Foreskin fibroblast (primary cell): ENCODE measurements at places on chromosomes 12 and 14.

DNA sequence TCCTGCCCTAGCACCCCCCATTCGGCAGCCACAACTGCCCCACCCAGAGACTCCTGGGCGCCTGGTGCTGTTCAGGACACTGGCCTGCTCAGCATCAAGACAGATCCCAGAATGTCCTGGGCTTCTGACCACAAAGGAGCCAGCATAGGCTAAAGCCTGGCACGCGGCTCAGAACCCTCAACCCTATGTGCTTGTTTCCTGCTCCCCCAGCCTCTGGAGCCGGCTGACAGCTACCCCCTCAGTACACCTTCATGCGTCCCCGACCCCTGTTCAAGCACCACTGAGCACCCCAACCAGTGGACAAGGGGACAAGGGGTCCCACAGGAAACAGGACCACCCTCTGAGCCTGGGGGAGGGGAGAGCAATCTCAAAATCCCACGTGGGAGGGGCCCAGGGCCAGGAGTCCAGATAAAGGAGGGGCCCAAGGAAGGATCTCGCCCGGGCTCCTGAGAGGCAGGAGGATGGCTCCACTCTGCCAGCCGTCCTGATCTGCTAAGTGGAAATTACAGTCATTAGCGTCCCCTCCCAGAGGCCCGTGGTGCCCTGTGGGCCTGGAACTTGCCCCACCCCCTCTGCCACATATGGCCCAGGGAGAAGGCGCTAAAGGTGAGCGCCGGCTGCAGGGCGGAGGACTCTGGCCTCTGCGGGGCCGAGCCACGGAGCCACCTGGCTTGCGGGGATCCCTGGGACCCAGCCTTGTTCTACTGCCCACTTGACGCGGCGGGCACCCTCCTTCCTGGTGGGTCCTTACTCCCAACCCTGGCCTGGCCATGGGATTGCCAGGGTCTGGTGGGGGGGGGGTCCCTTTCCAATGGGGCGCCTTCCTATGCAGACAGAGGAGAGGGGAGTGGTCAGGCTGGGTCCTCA, 27.2 kb upstream of the GPR132 start:
- DNase-seq = no peak

DNA sequence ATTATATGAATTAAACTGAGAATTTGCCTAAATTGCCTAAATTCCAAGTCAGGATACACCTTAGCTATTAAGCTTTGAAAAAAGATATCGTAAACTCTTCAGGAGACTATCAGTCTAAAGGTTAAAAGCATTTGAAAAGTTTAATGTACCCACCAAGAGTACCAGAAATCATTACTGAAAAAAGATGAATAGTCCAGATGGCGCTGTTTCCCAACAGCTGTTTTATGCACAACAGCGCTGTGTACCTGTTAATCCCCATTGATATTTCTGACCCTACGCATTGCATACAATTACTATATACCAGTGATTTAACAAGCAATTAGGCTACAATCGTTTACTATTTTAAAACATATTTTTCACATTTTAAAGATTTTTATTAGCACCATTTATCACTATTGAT, 185.0 kb downstream of the PLCZ1 start:
- no peak for DNase-seq

- no peak for DNase-seq
Observed at GRCh38 chr12:18432206-18432605, 170.9 kb downstream of the PIK3C2G start.

GRCh38 chr12:10867381-10867780, 16.7 kb downstream of the PRH1 start:
- DNase-seq = no peak

DNA sequence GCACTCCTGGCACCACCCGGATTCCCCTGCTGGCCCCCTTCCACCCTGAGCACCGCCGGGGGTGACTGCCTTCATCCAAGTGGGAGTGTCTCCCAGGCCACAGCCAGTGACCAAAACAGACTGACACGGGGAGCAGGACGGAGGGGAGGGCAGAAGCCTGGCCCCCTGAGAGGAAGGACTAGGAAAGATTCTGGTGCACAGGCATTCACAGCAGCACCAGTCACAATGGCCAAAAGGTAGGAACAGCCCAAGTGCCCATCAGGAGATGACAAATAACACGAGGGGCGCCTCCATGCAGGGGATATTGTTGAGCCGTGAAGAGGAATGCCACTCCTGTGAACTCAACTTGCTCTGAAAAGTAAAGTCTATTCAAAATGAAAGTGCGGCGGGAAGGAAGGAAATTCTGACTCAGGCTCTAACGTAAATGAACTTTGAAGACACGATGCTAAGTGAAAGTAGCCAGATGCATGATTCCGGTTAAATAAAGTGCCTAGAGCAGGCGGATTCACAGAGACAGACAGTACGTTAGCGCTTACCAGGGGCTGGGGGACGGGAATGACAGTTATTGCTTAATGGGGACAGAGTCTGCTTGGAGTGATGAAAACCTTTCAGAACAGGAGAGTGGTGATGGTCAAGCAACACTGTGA, 146.1 kb upstream of the NCOR2 start:
- peak; percentile 50 for DNase-seq

DNA sequence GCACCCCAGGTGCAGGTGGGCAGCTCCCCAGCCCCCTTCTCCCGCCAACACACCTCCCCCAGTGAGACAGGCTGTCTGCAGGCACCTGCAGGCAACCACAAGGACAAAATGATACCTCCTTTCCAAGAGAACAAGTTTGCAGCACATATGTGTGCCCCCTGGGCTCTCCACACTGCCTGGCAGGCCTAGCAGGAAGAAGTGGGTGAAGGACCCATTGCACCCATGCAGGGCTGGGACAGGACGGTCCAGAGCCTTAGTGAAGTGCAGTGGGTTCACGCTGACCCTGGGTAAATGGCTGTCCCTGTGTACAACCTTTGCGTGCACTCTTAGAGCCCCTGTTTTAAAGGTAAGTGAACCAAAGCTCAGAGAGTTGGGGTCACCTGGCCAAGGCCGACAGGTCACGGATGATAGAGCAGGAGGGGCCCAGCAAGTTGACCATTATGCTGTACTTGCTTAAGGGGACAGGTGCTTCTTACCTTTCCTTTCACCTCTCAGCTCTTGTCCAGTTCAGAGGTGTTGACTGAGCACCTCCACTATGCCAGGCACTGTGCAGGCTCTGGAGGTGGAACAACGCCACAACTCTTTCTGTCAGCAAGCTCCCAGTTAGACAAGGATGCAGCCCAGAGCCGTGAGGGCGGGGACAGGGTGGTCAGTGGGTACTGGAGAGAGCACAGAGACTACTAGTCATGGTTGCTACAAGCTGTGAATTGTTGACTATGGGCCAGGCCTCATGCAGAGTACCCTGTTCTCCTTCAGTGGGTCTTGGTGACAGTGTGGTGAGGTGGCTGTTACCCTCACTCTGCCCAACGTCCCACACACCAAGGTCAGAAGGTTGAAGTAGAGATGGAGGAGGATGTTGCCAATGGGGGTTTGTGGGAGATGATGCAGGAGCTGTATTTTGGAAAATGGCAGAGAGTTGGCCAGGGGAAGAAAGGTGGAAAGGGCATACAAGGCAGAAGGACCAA, 125.9 kb downstream of the PAPOLA start:
- no peak for DNase-seq

- no peak for DNase-seq
Observed at GRCh38 chr12:81644503-81644902, 114.6 kb downstream of the PPFIA2 start.

GRCh38 chr12:103986829-103987228, 21.2 kb downstream of the TDG start:
- DNase-seq = peak; percentile 59

GRCh38 chr12:4984344-4984743, 59.3 kb upstream of the KCNA5 start:
- DNase-seq = no peak

GRCh38 chr14:52222901-52223300, 44.6 kb upstream of the PTGDR start:
- DNase-seq = no peak
